Regular cardiac myocyte (primary cell): ENCODE measurements at places on chromosomes 1 and 21. TPM values are rescaled to one million over a fixed set of nuclear protein-coding genes. Genes with fewer than 3 reads are reported as not detected.

The OR2T29 gene
- total RNA-seq: not detected in 2 replicates

The RNU1-3 gene
- total RNA-seq: under 0.01 TPM in 2 replicates

The SLAMF8 gene
- not detected in 2 replicates for total RNA-seq

The ATAD3C gene
- total RNA-seq: not detected in 2 replicates
